ENCODE measurements at places on chromosomes 1 and 21. TPM values are rescaled to one million over a fixed set of nuclear protein-coding genes. Genes with fewer than 3 reads are reported as not detected.

DNA sequence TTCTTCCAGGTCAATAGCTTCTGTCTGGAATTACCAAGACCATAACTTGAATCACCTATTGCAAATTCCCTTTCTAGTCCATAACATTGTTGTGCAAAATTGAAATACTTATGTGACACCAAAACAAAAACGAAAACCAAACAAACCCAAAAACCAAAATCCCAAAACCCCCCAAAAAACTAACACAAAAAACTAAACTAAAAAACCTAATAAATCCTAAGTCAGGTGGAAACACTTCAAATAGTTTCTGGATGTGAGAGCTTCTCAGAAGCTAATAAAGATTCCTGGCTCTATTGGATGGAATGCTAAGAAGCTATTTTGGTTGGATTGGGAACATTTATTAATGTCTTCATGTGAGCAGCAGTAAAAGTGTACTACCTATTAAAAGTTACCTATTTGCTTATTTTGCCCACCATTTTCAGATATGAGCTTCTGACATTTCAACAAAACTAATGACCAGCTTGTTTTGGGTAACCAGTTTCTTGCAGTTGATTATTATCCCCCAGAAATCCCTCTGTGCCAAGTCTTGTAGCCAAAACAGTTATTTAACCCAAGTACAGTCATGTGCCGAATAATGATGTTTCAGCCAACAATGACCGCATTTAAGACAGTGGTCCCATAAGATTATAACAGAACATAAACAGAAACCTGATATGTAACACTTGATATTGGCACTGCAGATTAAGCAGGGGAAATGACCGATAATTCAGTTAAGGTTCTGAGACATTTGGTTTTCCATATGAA lies 76.4 kb downstream of the LTN1 start:
- no peaks in the 10 kb centered on the region for H3K27me3 ChIP-seq
- H3K4me3 ChIP-seq, result no peak overlapping the region
- H3K36me3 ChIP-seq, result peaks cover 5% of the 10 kb centered on the region
- no peak for DNase-seq
- no peak overlapping the region for H3K27ac ChIP-seq

DNA sequence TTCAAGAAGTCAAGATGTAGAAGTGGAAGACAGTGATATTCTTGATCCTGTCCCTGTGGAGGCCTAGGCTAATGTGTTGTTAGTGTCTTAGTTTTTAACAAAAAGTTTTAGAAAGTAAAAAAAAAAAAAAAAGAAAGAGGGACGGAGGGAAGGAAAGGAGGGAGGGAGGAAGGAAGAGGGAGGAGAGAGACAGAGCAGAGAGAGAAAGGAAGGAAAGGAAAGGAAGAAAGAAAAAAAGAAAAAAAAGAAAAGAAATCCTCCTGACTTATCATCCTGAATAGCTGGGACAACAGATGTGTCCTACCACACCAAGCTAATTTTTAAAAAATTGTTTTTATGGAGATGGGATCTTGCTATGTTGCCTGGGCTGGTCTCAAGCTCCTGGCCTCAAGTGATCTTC lies 24.6 kb downstream of the PHACTR4 start:
- peaks cover 6% of the 10 kb centered on the region for H3K4me1 ChIP-seq
- no peaks in the 10 kb centered on the region for H3K27me3 ChIP-seq
- no peak overlapping the region for H3K27ac ChIP-seq
- no peak overlapping the region for H3K4me3 ChIP-seq
- no peak for DNase-seq

DNA sequence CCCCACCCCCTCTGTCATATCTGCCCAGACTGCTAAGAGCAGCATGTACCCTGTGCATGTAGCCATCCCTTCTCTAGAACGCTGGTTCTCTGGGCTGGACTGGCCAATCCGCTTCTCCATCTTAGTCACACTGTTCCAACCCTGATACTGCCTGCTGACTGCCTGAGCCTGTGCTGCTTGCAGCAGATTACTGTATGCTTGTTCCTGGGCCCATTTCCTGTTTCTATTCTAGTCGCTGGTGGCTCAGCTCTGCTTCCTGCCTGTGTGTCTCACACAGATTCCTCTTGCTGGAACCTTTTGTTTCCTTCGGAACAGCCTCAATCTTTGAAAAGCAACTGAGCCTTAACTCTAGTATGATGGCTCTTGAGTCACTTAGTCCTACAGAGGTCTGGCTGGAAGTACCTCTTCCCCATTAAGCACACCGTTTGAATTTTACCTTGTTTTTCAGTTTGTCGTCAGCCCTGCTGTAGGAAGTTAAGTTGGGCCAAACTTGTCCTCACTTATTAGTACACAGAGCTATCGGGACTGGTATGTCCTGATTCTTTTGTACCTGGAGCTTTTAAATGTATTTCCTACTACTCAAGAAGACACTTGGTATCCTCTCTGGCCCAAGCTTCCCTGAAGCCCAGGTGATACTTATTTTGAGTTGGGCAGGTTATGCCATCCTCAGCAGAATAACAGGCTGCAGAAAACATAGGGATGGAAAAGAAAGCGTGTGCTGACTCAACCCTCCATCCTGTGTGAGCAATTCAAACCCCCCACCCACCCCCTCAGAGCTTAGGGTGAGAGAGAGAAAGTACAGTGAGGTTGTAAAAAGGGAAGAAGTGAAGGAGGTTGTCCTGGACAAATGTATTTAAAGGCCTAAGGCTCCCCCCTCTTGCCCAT lies 43.4 kb upstream of the PIGV start:
- peak overlapping the region; percentile 89 for H3K27ac ChIP-seq
- peak; percentile 92 for DNase-seq
- peak overlapping the region; percentile 66 for H3K4me3 ChIP-seq
- peaks cover 57% of the 10 kb centered on the region for H3K4me1 ChIP-seq

GRCh38 chr1:86200901-86201300 lies 44.3 kb upstream of the COL24A1 start:
- no peak overlapping the region for H3K27ac ChIP-seq
- no peaks in the 10 kb centered on the region for H3K36me3 ChIP-seq
- H3K4me3 ChIP-seq, result no peak overlapping the region
- no peaks in the 10 kb centered on the region for H3K4me1 ChIP-seq
- H3K27me3 ChIP-seq, result no peaks in the 10 kb centered on the region
- DNase-seq, result no peak

DNA sequence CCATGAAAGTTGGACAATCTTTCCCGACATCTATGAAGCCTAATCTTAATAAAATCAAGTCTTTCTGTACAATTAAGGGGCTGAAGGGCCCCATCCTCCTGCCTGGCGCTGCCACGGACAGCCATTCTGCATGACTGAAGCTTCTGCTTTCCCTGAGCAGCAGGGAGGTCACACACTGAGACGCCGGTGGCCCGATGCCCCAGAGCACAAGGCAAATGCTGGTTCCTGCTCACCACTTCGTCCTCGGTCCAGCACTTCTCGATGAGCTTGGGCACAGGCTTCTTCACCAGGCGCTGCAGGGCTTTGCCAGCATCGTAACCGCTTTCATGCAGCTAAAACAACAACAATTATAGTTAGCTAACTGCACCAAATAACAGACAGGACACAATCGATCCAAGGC lies 147.8 kb downstream of the SLC45A1 start:
- H3K27ac ChIP-seq, result no peak overlapping the region
- no peaks in the 10 kb centered on the region for H3K27me3 ChIP-seq
- H3K4me3 ChIP-seq, result no peak overlapping the region
- peaks cover 4% of the 10 kb centered on the region for H3K36me3 ChIP-seq
- H3K4me1 ChIP-seq, result peaks cover 17% of the 10 kb centered on the region
- no peak for DNase-seq

DNA sequence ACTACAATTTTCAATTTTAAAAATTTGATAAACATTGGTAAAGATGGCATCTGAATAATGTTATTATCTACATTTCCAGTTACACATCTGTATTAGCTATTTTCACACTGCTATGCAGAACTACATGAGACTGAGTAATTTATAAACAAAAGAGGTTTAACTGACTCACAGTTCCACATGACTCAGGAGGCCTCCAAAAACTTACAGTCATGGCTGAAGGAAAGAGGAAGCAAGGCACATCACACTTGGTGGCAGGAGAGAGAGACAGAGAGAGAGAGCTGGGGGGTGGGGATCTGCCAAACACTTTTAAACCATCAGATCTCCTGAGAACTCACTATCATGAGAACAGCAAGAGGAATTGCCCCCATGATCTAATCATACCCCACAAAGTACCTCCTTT lies 850.0 kb downstream of the LTN1 start:
- no peaks in the 10 kb centered on the region for H3K36me3 ChIP-seq
- H3K27ac ChIP-seq, result no peak overlapping the region
- no peak overlapping the region for H3K4me3 ChIP-seq
- peak; percentile 76 for DNase-seq
- H3K4me1 ChIP-seq, result peaks cover 13% of the 10 kb centered on the region
- no peaks in the 10 kb centered on the region for H3K27me3 ChIP-seq

The VWA5B1 gene
- not detected for polyA plus RNA-seq

GRCh38 chr1:116986421-116987255 lies 14.9 kb upstream of the CD101 start:
- H3K27me3 ChIP-seq, result no peaks in the 10 kb centered on the region
- H3K27ac ChIP-seq, result no peak overlapping the region
- no peak for DNase-seq
- peaks cover 35% of the 10 kb centered on the region for H3K4me1 ChIP-seq
- H3K36me3 ChIP-seq, result no peaks in the 10 kb centered on the region

GRCh38 chr1:203286161-203286984 lies 18.9 kb upstream of the BTG2 start:
- peak; percentile 46 for DNase-seq
- H3K27ac ChIP-seq, result peak overlapping the region; percentile 99
- no peak overlapping the region for H3K4me3 ChIP-seq
- H3K27me3 ChIP-seq, result no peaks in the 10 kb centered on the region
- no peaks in the 10 kb centered on the region for H3K36me3 ChIP-seq

DNA sequence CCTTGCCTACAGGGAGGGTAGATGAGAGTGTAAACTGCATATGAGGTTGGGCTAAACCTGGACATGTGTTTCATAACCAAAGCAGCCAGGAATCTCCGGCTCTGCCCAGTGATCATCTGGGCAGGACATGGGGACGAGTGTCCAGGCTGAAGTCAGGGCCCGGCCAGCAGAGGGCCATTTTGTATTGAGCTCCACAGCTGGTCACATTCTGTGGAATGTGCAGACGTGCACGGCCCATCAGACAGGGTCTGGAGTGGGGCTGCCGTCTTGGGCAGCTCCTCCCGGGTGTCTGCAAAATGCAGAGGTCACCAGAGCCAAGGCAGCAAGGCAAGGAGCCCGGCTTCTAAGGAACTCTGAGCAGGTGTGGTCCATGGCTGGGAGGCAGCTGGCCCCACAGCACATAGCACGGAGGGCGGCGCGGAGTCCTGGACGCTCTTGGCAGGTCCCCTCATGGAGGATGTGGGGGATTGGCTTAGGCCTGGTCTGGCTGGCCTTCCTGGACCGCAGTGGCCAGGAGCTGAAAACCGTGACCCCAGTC lies 6.2 kb downstream of the LRRC3 start:
- H3K36me3 ChIP-seq, result no peaks in the 10 kb centered on the region
- H3K27me3 ChIP-seq, result no peaks in the 10 kb centered on the region
- no peak overlapping the region for H3K4me3 ChIP-seq
- H3K27ac ChIP-seq, result no peak overlapping the region

The GPR157 gene
- polyA plus RNA-seq, result 0.56 TPM

- H3K4me3 ChIP-seq, result no peak overlapping the region
- no peak overlapping the region for H3K27ac ChIP-seq
- no peaks in the 10 kb centered on the region for H3K27me3 ChIP-seq
- no peaks in the 10 kb centered on the region for H3K36me3 ChIP-seq
- peak; percentile 39 for DNase-seq
Measured at GRCh38 chr1:58841455-58841854, 57.6 kb upstream of the JUN start.

DNA sequence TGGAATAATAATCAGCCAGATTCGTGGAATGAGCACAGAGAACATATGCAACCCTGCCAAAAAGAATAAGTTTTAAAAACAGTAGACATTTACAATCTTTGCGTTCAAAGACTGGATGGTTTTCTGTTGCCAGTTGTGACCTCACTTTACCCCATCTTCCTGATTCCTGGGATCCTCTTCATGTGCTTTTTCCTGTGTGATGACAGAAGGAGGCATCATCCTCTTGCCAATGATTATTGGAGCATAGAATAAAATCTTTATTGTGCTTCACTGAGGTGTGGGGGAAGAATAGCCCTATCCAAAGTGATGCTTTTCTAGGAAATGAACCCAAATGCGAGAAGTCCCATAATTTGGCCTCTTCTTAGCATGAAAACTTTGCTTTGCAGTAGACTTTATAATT lies 15.0 kb upstream of the BARHL2 start:
- H3K27me3 ChIP-seq, result peaks cover 82% of the 10 kb centered on the region
- H3K4me1 ChIP-seq, result peaks cover 9% of the 10 kb centered on the region
- H3K27ac ChIP-seq, result no peak overlapping the region
- no peak for DNase-seq
- H3K36me3 ChIP-seq, result no peaks in the 10 kb centered on the region

DNA sequence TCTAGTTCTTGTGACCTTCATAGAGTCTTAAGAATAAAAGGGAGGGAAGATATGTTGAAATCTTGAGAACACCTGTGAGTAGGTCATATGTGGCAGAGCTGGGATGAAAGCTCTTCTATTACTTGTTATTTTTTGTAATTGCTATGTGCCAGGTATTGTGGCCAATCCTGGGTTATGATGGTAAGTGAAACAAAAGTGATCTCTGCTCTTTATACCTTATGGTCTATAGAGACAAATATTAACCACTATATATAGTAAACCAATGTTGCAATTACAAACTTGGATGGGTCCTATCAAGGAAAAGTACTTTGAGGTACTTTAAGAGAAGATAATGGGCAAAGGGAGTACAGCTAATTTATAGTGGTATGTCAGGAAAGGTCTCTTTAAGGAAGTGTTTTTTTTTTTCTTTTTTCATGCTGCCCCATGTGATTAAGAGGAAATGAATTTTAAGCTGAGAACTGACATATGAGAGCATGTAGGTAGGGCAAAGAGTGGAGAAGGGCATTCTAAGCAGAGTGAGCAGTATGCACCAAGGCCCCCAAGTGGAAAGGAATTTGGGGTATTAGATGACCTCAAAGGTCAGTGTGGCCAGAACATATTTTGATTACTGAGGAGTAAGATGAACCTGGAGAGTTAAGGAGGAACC lies 43.3 kb downstream of the POU2F1 start:
- peaks cover 21% of the 10 kb centered on the region for H3K4me1 ChIP-seq
- peak; percentile 12 for DNase-seq
- no peaks in the 10 kb centered on the region for H3K27me3 ChIP-seq
- H3K27ac ChIP-seq, result no peak overlapping the region

The KCNJ10 gene
- not detected for polyA plus RNA-seq

The OLFM3 gene
- polyA plus RNA-seq, result not detected

DNA sequence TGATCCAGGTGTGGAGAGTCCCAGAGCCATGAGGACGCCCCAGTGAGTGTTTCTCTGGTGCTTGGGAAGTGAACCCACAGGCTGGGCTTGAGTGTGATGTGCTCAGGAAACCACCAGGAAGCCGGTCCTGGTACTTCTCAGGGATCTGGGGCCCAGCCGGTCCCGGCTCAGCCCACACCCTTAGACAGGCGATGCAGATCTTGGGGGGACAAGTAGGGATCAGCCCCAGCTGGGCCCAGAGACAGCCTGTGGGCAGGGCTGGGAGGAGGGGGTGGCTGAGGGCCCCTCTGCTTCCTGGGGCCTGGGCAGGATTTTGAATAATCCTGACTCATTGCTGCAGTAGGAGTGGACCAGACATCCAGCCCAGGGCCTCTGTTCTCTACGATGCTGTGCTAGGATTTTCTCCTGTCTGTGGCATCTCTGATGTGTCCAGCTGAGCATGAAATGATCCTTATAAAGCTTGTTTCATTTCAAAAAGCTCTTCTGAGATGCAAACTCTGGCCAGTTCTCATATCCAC lies 698.0 kb downstream of the PTPRU start:
- no peak overlapping the region for H3K27ac ChIP-seq
- no peak overlapping the region for H3K4me3 ChIP-seq
- no peak for DNase-seq
- no peaks in the 10 kb centered on the region for H3K27me3 ChIP-seq
- no peaks in the 10 kb centered on the region for H3K4me1 ChIP-seq

- no peak for DNase-seq
- no peaks in the 10 kb centered on the region for H3K36me3 ChIP-seq
- no peak overlapping the region for H3K4me3 ChIP-seq
- no peak overlapping the region for H3K27ac ChIP-seq
- H3K4me1 ChIP-seq, result no peaks in the 10 kb centered on the region
Measured at GRCh38 chr1:171346881-171347280, 32.9 kb downstream of the FMO4 start.

The TSPEAR gene
- polyA plus RNA-seq, result not detected
